Stimulated activated naive CD8-positive, alpha-beta T cell treated with anti-CD3 and anti-CD28 coated beads, Interleukin-15, Interleukin-2, amounts not matched to agents 100 U/mL and 50 U/mL, for 24 hours (primary cell): ENCODE measurements at places on chromosomes 7 and 10.
A peak's percentile ranks its signal among the peaks of the same experiment; 100 is the strongest.

DNA sequence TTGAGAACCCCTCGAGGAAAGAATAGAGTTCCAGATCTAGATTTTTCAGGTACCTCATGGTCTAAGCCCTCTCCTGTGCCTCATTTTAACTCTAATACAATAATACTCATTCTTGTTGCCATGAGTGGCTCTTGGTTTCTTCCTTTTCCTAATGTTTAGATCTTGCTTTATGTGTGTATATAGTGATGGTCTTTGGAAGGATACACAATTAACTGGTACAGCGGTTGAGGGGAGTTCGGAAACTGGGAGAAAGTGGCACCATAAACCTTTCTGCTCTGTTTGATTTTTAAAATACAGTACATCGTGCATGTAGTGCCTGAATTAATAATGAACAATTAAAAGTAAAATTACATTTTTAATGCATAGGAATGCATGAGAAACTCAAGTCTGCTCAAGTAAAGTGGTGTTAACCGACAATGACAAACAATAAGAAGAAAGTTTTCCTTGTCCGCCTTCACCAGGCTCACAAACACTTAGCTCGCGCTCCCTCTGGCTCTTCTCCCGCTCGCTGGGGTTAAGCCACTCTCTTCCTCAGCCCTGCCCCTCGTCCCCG, 386 bp upstream of the EIF4EBP2 start:
- DNase-seq: no peak

DNA sequence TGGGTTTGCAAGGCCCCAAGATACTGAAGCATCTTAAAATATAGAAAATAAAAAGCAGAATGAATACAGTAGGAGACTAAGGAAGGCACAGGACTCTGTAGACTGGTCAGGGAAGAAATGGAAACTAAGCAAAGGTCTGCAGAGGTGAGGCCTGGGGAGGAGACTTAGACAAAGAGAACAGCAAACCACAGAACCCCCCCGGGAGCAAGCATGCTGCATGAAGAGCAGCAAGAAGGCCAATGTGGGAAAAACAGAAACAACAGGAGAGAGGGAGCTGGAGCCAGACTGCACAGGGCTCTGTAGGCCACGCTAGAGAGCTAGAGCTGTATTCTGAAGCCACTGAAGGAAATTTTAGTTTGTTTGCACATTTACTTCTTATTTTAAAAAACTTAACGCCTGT, 45.7 kb upstream of the ARID5B start:
- no peak for DNase-seq

DNA sequence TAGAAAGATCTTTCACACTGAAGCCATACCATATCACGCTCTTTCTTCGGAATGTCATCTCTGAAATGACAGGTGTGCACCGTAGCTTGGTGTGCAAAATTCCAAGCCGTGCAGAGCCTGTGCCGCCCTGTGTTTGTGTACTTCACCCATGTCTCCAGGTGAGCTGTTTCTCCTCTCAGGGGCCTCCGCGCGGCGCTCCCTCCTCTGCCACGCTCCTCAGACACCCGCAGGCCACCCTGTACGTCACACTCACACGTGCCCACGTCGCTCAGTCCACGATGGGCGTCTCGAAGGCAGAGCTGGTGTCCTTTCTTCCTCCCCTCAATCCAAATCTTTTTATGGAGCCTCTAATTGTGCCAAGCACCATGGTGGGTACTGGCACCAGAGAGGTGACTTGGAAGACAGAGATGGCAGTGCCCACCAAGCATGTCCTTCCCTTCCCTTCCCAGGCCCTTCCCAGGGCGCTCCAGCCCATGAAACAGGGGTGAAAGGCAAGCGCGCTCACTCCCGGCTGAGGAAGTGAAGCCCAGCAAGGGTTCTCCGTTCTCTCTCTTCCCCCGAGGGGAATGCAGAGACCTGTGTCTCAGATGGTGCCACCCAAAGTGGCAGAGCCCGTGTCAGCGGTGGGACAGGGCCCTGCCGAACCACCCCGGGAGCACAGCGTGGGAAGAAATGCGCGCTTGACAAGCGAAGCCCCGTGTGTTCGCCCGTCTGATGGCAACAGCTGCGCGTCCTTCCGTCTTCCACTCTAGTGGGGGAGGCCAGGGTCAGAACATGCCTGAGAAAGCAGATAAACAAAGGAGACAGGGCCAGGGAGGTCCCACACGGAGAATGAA, 292.5 kb upstream of the SHH start:
- DNase-seq: no peak

GRCh38 chr10:89879121-89879520, 177.7 kb downstream of the KIF20B start:
- no peak for DNase-seq

GRCh38 chr7:21922605-21923004, 23.1 kb downstream of the CDCA7L start:
- no peak for DNase-seq

DNA sequence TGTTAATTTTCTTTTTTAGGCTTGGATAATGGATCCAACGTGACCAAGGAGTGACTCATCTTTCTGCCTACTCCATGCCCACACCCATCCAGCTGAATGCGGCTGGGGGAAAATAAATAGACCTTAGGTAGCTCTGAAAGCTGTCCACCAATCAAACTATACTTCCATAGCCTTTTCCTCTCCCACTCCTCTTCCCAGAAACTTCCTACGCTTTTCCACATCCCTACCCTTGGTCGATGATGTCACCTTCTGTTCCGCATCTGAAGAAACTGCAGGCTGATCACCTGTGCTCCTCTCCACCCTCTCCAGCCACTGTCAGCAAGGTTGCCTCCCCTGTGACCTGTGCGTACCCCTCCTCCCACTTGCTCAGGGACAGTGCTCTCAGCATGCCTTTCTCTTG, 359.8 kb upstream of the KLF6 start:
- DNase-seq: no peak

- DNase-seq: no peak
These were observed 18.6 kb upstream of the GOT1 start for GRCh38 chr10:99449023-99449422.

DNA sequence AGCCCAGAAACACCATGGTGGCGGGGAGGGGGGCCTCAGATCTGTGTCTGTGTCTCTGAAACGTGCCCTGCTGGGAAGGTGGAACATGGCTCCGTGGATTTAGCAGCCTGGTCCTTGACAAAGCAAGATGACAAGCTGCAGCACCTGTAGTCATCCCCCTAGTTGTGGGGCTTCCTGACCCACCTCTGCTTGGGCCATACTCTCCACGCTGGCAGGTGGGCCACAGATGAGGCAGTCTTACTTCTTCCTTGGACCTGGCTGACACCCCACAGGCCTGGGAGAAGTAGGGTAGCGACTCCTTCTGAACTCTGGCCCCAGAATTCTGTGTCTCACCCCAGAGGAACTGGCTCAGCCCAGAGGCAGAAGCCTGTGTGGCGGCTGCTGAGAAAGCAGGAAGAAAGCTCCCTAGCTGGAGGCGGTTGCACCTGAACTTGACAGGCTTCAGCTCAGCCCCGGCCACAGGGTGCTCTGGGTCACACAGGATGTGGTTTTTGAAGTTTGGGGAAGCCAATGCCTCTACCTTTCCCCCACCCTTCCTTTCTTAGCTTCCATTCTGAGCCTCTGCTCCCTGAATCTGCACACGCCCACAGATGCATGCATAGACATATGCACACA, 113.9 kb downstream of the ABLIM1 start:
- peak; percentile 73 for DNase-seq

DNA sequence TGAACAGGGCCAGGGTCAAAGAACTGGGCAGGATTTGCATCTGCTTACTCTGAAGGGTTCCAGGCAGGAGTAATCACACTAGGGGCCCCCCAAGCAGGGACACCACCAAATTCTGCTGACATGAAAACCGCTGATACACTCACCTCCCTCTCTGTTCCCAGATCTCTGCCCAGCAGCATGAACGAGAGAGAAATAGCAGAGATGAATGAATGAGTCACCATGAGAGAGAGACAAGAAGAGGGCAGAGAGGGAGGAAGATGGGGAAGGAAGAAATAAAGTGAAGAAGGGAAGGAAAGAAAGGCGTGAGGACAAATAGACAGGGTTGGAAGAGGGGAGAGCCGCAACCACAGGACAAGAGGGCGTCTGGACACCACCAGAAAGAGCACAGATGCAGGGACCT, 285.9 kb upstream of the NEBL start:
- DNase-seq: no peak

DNA sequence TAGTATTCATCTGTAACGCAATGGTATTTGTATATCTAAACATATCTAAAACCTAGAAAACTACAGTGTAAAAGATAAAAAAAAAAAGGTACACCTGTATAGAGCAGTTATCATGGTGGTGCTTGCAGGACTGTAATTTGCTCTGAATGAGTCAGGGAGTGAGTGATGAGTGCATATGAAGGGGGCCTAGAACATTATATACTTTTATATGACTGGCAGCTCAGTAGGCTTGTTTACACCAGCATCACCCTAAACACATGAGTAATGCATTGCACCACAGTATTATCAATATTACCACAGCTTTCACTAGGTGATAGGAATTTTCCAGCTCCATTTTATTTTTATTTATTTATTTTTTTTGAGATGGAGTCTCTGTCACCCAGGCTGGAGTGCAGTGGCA, 40.8 kb downstream of the TRIM24 start:
- DNase-seq: no peak

- DNase-seq: no peak
These were observed 72.0 kb upstream of the PARD3 start for GRCh38 chr10:34886906-34887642.

- no peak for DNase-seq
These were observed 32.6 kb downstream of the ARHGAP21 start for GRCh38 chr10:24690961-24691512.

DNA sequence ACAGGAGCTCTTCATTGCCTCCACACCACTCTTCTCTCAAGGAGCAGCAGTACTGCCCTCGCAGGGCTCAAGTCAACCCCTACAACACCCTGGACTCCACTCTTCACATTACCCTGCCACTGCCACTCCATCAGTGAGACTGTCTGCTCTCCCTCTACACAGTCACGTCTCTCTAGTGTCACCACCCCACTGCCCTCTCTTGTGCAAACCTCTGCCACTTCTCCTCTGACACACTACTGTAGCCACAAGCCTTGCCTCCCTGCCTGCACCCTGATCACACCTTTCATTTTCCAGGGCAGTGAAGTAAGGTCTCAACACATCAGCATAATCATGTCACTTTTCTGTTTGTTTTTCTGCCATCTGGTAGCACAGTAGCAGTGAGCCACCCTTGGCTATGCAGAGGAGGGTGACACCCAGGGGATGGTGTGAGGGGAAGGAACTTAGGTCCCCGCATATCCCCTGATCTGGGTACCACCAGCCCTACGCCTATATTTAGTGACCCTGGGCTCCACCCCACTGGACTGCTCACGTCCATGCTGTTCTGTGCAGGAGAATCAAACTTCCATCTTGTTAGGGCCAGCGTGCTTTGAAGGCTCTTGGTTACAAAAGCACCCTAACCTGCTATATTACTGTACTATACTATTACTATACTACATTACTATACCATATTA, 1.6 kb downstream of the C10orf143 start:
- DNase-seq: peak; percentile 15

DNA sequence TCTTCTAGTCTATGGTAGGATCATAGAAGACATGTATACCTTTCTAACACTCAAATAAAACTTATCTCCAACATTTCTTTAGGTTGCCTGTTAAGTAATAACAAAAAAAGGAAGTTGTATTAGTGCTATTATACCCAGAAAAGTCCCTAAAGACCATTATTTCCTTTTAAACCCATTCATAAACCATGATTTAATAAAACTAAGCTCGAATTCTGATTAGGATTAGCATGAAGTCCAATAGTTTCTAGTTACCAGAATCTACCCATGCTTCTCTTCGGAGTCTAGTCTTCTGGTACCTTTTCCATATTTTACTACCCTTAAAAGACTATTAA, 62.7 kb downstream of the USP6NL start:
- DNase-seq: no peak

- DNase-seq: no peak
These were observed 159.5 kb downstream of the PPP1R9A start for GRCh38 chr7:95066737-95067530.

DNA sequence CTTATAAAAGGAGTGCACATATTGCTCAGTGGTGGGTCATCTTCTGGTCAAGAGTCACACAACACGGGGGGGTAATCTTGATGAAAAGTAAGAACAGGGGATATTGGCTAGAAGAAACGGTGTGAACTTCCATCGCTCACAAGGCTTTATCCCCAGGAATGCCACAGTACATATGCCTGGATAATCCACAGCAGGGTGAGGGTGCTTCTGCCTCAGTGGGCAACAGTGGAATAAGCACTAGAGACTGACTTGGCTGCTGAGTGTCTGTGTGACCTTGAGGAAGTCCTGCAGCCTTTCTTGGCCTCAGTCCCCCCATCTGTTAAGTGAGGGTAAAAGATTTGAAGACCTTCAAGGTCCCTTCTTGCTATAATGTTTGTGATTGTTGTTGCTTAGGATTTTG, 44.9 kb upstream of the SHH start:
- DNase-seq: no peak

- DNase-seq: no peak
These were observed 2.2 kb upstream of the SUN3 start for GRCh38 chr7:48031111-48031510.

DNA sequence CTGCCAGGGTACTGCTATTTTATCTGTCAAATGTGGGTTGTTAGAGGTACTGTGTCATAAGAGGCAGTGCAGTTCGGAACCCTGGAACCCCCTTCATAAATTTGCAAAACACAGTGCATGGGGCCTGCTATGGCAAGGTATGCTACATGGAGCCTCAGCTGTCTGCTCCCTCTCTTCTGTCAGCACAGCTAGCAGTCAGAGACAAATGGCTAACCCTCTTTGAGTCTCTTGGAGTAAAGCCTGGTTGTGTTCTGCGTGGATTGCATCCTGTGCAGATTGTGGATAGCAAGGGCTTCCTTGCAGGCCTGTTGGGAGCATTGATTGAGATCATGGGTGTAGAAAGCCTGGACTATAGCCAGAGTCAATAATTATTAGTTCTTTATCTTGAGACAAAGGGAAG, 397.8 kb downstream of the AUTS2 start:
- no peak for DNase-seq
